ENCODE measurements at places on chromosomes 7 and 10. TPM values are rescaled to one million over a fixed set of nuclear protein-coding genes. Genes with fewer than 3 reads are reported as not detected.
A peak's percentile ranks its signal among the peaks of the same experiment; 100 is the strongest.

GPR158 gene
- not detected for total RNA-seq

ACBD7 gene
- 12.2 TPM for total RNA-seq

AEBP1 gene
- 395 TPM for total RNA-seq

VPS50 gene
- 8.5 TPM for total RNA-seq

SLC12A9 gene
- total RNA-seq: 22.1 TPM

DNA sequence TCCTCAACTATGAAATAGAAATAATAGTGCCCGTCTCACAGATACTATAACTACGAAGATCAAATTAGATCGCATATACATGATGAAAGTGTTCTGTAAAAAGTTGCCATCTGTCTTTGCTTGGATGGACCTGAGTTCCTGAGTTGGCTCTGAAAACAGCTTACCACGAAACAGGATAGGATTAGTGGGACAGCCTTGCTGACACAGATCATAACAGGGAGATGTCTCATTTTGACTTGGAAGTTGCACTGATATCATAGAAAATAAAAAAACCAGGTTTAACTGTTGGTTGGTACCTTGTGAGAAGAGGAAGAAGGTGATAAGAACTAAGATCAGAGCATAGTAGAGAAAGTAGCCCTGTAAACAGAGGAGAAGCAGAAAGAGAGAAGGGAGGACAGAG is 79.3 kb upstream of the AGBL3 start:
- peak overlapping the region; percentile 83 for H3K27ac ChIP-seq
- no peak for DNase-seq

- DNase-seq: no peak
- H3K36me3 ChIP-seq: no peaks in the 10 kb centered on the region
- no peaks in the 10 kb centered on the region for H3K27me3 ChIP-seq
- H3K4me1 ChIP-seq: no peaks in the 10 kb centered on the region
These were observed 768.8 kb downstream of the GRM8 start for GRCh38 chr7:126483972-126484371.

GRCh38 chr10:105925045-105925785 is 1239.3 kb downstream of the SORCS1 start:
- no peaks in the 10 kb centered on the region for H3K27me3 ChIP-seq
- H3K27ac ChIP-seq: no peak overlapping the region
- H3K36me3 ChIP-seq: no peaks in the 10 kb centered on the region
- no peak for DNase-seq

- peak overlapping the region; percentile 32 for H3K27ac ChIP-seq
- H3K27me3 ChIP-seq: no peaks in the 10 kb centered on the region
- no peaks in the 10 kb centered on the region for H3K4me1 ChIP-seq
- H3K4me3 ChIP-seq: peak overlapping the region; percentile 27
These were observed 62.9 kb upstream of the FAM171A1 start for GRCh38 chr10:15433850-15434537.

- no peaks in the 10 kb centered on the region for H3K4me1 ChIP-seq
- H3K27ac ChIP-seq: no peak overlapping the region
- no peaks in the 10 kb centered on the region for H3K27me3 ChIP-seq
- no peak for DNase-seq
These were observed 236.3 kb upstream of the ANKRD30A start for GRCh38 chr10:36888925-36889573.

DNA sequence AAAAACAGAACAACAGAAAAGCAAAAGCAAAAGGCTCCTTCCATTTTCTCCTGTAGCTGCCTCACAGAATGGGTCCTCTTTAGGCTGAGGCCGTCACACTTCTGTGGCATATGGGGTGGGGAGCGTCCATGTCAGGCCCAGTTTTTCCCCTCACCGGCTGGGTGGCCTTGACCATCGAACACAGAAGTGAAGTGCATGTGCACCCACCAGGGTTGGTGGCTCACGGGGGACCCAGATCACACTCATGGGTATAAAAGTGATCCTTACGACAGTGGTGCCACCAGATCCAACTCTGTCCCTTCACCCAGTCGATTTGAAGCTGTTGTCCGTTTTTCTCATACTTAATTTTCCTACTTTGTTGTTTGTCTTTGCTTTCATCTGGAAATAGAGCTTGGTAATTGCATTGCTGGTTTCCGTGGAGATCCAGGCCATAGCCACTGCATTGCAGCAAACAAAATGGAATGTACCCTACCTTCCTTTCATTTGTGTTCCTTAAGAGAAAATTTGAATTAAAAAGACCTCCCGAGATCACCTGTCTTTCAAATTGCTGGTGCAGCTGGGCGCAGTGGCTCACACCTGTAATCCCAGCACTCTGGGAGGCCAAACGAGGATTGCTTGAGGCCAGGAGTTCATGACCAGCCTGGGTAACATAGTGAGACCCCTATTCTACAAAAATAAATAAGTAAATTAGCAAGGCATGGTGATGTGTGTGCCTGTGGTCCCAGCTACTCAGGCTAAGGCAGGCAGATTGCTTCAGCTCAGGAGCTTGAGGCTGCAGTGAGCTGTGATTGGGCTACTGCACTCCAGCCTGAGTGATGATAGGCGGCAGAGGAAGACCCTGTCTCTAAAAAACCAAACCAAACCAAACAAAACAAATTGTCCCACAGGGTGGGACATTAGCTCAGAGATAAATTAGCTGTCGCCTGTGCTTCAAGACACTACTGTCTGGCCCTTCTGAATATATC is 10.7 kb upstream of the GJD4 start:
- H3K27me3 ChIP-seq: no peaks in the 10 kb centered on the region
- DNase-seq: no peak

DNA sequence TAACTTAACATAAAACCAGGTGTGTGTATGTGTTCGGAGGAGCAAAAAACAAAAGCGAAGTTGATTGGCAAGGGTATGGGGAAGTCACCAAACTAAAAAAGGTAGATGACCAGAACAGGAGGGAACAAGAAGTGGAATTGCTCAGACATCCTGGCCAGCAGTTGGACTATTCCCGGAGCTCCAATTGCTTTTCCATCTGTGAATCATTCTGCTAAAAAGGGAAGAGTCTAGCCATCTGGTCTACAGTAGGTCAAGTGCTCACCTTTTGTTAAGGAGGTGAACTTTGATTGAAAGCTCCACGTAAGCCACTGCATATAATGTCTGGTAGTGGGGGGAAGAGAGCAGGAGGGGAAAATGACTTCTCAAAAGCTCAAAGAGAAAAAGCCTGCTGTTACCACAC is 50.0 kb upstream of the BET1 start:
- H3K4me1 ChIP-seq: no peaks in the 10 kb centered on the region
- H3K27me3 ChIP-seq: no peaks in the 10 kb centered on the region
- H3K4me3 ChIP-seq: no peak overlapping the region
- DNase-seq: no peak

- no peak overlapping the region for H3K27ac ChIP-seq
- no peaks in the 10 kb centered on the region for H3K27me3 ChIP-seq
- H3K4me3 ChIP-seq: no peak overlapping the region
- no peaks in the 10 kb centered on the region for H3K4me1 ChIP-seq
- no peaks in the 10 kb centered on the region for H3K36me3 ChIP-seq
These were observed 533.9 kb upstream of the FZD8 start for GRCh38 chr10:36175954-36176353.

DNA sequence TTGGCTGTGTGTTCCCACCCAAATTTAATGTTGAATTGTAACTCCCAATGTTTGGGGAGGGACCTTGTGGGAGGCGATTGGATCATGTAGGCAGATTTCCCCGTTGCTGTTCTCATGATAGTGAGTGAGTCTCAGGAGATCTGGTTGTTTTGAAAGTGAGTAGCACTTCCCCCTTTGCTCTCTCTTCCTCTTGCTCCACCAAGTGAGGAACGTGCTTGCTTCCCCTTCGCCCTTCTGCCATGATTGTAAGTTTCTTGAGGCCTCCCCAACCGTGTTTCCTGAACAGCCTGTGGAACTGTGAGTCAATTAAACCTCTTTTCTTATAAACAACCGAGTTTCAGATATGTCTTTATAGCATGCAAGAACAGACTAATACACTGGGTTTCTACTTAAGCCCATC is 176.3 kb downstream of the CDK14 start:
- no peaks in the 10 kb centered on the region for H3K27me3 ChIP-seq
- no peaks in the 10 kb centered on the region for H3K36me3 ChIP-seq
- no peak overlapping the region for H3K4me3 ChIP-seq
- no peak overlapping the region for H3K27ac ChIP-seq

DNA sequence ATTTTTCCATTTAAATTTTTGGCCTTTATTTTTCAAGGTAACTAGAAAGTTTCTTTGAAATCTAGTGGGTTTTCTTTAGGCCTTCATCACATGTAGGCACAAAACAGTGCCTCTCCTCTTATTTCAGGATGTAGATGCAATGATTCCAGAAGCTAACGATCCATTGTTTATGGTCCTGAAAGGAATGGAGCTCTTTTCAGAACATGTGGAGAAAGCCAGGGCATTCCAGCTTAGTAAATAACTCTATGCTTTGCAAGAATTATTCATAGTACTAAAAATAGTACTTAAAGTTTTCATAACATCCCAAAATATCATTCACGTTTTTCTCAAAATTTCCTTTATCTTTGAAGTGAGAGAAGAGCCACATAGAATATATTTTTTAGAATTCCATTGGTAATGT is 91.3 kb downstream of the DYNC1I1 start:
- no peaks in the 10 kb centered on the region for H3K27me3 ChIP-seq
- no peaks in the 10 kb centered on the region for H3K36me3 ChIP-seq
- no peaks in the 10 kb centered on the region for H3K4me1 ChIP-seq
- no peak for DNase-seq
